ENCODE measurements at places on chromosomes 7 and 10. TPM values are rescaled to one million over a fixed set of nuclear protein-coding genes. Genes with fewer than 3 reads are reported as not detected.

The LRRD1 gene
- not detected for total RNA-seq

DNA sequence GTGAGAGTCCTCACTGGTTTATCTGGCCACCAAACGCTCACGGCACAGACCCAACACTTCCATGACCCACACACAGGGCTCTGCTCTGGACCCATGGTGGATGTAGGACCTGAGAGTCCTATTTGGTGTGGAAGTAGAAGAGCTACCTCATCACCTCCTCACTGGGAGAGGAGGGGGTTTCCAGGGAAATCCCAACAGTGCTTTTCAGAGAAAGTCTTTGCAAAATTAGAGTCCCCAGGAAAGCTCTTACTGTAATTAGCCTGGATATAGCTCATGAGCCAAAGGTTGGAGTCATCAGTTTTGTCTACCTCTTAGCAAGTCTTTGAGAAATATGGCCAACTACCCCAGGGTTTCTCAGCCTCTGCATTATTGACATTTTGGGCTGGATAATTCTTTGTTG lies 34.7 kb upstream of the TARP start:
- peaks cover 10% of the 10 kb centered on the region for H3K27me3 ChIP-seq
- no peak overlapping the region for H3K27ac ChIP-seq
- H3K4me1 ChIP-seq, result no peaks in the 10 kb centered on the region
- DNase-seq, result no peak
- no peak overlapping the region for H3K4me3 ChIP-seq

- H3K4me1 ChIP-seq, result peaks cover 3% of the 10 kb centered on the region
- H3K36me3 ChIP-seq, result no peaks in the 10 kb centered on the region
- no peak overlapping the region for H3K27ac ChIP-seq
- DNase-seq, result no peak
These were observed 151.8 kb upstream of the AHR start for GRCh38 chr7:17146621-17147020.

The COL13A1 gene
- total RNA-seq, result 3.7 TPM

- H3K4me1 ChIP-seq, result no peaks in the 10 kb centered on the region
- no peak for DNase-seq
- H3K36me3 ChIP-seq, result peaks cover 82% of the 10 kb centered on the region
- no peak overlapping the region for H3K27ac ChIP-seq
- no peaks in the 10 kb centered on the region for H3K27me3 ChIP-seq
- H3K4me3 ChIP-seq, result no peak overlapping the region
These were observed 36.5 kb downstream of the PDSS1 start for GRCh38 chr10:26733750-26734568.

Measured in psoas muscle (tissue), 8 donors.